CD4-positive, alpha-beta T cell treated with Interleukin-12 subunit alpha and Interleukin-12 subunit beta, for 1 hour (primary cell): ENCODE measurements at places on chromosomes 2 and 18.

DNA sequence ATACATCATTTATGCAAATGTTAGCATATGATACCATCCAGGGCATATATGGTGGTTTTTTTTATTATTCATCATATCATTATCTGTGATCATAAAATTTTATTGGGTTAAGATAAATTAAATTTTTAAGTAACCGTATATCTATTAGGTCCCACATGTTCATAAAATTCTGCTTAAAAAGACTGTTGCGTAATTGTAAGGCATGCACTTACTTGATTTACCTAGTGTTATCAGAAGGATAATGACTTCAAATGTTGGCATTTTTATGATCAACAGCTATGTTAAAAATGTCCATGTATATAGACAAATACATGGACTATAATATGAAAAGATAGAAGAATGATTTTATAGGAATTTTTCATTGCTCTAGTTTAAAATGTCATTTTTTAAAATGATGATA, 1625.5 kb upstream of the CELF4 start:
- no peak for DNase-seq

GRCh38 chr2:26685989-26686839, 6.3 kb upstream of the KCNK3 start:
- no peak for DNase-seq

GRCh38 chr2:9641641-9642040, 10.8 kb upstream of the YWHAQ start:
- peak; percentile 27 for DNase-seq

DNA sequence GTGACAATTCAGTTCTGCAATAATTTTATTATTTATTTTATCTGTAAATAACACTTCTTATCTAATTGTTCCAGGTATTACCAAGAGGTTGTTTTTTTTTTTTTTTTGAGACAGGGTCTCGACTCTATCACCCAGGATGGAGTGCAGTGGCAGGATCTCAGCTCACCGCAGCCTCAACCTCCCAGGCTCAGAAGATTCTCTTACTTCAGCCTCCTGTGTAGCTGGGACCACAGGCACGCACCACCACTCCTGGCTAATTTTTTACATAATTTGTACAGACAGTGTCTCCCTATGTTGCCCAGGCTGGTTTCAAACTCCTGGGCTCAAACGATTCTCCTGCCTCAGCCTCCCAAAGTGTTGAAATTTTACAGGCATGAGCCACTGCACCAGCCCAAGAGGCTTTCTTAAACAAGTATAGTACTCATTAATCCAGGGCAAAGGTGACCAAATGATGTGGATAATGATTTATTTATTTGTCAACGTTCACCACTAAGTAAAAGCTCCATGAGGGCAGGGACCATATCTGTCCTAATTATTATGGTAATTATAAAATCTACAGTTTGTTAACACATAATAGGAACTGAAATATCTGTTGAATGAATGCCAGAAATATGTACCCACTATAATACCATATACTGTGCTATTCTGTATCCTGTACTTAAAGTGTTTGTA, 12.0 kb downstream of the STK17B start:
- DNase-seq = peak; percentile 54

DNA sequence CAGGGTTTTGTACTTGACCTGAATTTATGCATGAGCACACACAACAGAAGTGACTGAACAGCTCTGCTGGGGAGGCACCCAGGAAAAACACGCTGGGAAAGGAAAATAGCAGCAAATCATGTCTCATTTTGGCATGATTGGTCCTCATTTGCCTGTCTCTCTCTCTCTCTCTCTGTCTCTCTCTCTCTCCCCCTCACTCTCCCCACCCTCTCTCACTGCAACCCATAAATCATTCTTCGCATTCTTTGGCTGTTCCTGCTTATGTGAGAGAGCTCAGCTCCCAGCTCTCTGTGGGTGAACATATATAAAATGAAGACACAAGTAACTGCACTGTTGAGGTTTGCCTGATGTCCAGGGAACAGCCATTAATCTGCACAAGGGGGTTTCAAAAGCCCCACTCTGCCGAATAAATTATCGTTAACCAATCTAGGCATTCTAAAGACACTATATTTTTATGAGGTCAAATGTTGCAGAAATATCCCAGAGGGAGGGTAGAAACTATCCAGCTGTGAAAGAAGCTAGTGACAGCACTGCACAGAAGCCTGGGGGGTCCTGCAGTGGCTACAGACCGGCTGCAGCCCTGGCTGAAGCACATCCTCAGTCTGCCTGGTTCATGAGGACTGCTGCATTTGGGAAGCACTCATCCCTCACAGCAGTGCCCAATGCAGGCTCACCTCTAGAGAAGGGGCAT, 260.3 kb downstream of the AFF3 start:
- no peak for DNase-seq

DNA sequence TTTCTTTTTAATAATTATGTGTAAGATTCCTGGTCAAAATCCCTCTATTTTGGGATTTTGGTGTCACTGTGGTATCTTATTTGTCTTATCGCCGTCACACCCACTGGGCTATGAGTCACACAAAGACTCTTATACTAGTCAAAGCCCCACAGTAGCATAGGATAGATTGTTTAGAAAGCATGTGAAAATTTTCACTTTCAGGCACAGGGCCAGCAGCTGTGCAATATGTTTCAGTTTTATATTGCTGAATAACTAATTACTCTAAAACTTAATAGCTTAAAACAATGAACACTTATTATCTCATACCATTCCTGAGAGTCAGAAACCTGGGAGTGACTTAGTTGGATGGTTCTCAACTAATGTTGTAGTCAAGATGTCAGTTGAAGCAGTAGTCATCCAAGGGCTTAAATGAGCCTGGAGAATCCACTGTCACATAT, 24.0 kb downstream of the CFAP210 start:
- no peak for DNase-seq

- no peak for DNase-seq
Observed at GRCh38 chr2:237982039-237982725, 15.4 kb downstream of the UBE2F start.

DNA sequence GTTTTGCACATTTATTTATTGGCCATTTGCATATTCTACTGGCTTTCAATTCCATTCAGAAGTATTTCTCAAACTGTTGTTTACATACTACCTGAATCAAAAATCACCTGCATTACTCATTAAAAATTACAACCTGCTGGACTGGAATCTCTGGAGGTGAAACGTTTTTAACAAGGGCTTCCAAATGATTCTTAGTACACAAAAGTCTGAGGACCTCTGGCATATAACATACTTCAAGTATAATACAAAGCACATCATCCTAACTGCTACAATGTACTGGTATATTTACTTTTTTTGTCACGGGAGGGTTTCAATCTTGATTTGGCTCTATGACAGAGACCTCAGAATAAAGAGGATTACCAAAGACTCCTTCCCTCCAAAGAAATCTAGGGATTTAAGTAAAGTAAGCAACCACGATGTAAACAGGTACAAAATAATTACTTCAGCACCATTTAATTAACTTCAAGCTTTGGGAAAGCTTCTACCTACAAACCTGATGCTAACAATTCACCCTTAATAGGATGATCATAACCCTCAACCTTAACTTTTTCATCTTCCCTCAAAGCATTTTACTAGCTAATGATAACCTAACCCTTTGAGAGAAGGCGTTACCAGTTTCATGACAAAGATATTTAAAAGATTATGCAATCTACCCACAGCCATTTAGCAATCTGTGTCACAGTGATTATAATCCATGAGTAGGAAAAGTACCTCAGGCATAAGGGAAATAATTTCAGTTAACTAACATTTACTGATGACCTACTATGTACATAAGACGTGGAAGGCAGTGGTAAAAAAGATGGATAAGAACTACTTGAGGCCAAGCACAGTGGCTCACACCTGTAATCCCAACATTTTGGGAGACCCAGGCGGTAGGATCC, 24.7 kb downstream of the ATAD2B start:
- DNase-seq = no peak

GRCh38 chr2:234595829-234596228, 98.9 kb upstream of the ARL4C start:
- no peak for DNase-seq

- no peak for DNase-seq
Observed at GRCh38 chr18:23838801-23839366, 149.6 kb downstream of the LAMA3 start.
